ENCODE measurements at places on chromosomes 7 and 10.

GRCh38 chr10:32142646-32143045, 86.4 kb upstream of the KIF5B start:
- no peak overlapping the region for H3K27ac ChIP-seq
- H3K27me3 ChIP-seq, result no peaks in the 10 kb centered on the region
- no peak overlapping the region for H3K4me3 ChIP-seq
- peak; percentile 76 for DNase-seq
- H3K36me3 ChIP-seq, result no peaks in the 10 kb centered on the region
- H3K4me1 ChIP-seq, result peaks cover 18% of the 10 kb centered on the region

- no peaks in the 10 kb centered on the region for H3K36me3 ChIP-seq
- no peak overlapping the region for H3K4me3 ChIP-seq
- peak; percentile 34 for DNase-seq
- H3K27ac ChIP-seq, result no peak overlapping the region
- H3K27me3 ChIP-seq, result no peaks in the 10 kb centered on the region
These were observed 369.8 kb downstream of the GFRA1 start for GRCh38 chr10:115903207-115903606.

DNA sequence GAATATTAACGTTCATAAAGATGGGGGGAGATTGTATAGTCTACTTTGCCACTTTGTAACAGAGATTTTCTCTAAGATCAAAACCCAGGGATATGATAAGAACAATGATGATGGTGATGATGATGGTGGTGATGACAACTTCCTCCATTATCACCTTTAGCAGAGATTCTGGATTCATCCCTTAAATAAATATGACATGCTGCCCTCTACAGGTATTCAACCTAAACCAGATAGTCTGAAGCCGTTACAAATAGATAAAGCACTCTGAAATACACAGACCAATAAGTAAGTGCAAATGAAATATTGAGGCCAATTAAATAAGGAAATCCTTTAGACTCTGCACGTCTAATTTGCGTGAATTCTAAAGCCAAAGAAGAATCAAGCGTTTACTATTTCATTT, 211.5 kb downstream of the CREB5 start:
- no peaks in the 10 kb centered on the region for H3K27me3 ChIP-seq
- peak overlapping the region; percentile 44 for H3K27ac ChIP-seq
- no peaks in the 10 kb centered on the region for H3K36me3 ChIP-seq
- H3K4me1 ChIP-seq, result peaks cover 46% of the 10 kb centered on the region
- no peak overlapping the region for H3K4me3 ChIP-seq
- no peak for DNase-seq

DNA sequence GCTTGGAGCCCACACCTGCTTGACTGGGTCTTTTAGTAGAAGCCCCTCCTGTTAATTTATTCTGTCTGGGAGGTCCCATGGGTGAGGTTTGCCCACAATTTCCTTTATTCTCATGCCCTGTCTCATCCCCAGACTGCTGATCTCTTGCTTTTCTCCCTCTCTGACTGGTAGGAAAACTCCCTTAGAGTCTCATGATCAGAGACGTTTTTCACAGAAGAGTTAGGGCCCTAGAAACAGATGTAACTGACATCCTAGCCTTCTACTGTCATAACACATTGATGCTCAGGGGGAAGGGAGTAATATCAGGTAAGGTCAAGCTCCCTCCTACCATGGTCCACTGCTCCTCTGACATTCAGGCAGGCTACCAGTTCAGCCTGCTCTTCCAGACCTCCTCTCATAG, 43.7 kb upstream of the WASL start:
- H3K27me3 ChIP-seq, result peaks cover 5% of the 10 kb centered on the region
- no peaks in the 10 kb centered on the region for H3K4me1 ChIP-seq
- H3K4me3 ChIP-seq, result no peak overlapping the region
- no peaks in the 10 kb centered on the region for H3K36me3 ChIP-seq
- DNase-seq, result no peak

DNA sequence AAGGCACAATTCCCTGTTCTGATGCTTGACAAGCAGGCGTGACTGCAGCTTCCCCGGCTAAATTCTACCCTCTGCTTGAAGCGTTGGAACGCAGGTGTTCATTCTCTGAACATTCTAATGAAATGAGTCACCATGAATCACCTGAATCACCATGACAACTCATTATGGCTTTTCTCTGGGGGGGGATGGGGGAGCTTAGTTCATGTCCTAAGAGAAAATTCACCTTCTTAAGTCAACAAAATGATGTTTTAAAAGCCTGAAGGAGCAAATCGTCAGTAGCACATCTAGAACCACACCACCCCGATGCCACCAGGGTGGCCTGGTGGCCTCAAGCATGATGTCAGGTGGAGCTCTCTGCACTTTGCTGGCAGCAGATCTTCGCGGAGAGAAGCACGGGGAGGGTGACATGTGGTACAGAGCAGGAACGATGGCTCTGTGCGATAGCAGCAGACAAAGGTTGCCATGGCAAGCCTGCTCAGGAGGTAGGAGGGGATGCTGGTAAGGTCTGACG, 33.7 kb downstream of the DDC start:
- H3K4me3 ChIP-seq, result no peak overlapping the region
- no peaks in the 10 kb centered on the region for H3K36me3 ChIP-seq
- peaks cover 31% of the 10 kb centered on the region for H3K4me1 ChIP-seq
- H3K27ac ChIP-seq, result peak overlapping the region; percentile 41
- H3K27me3 ChIP-seq, result no peaks in the 10 kb centered on the region

GRCh38 chr10:103818105-103818504, 37.3 kb downstream of the SH3PXD2A start:
- H3K27me3 ChIP-seq, result no peaks in the 10 kb centered on the region
- H3K4me3 ChIP-seq, result no peak overlapping the region
- no peaks in the 10 kb centered on the region for H3K4me1 ChIP-seq
- H3K27ac ChIP-seq, result no peak overlapping the region
- H3K36me3 ChIP-seq, result no peaks in the 10 kb centered on the region

- no peaks in the 10 kb centered on the region for H3K36me3 ChIP-seq
- H3K27ac ChIP-seq, result no peak within 1 kb of the TSS
- no peak for DNase-seq
These were observed at the start of gene TCERG1L for GRCh38 chr10:131311661-131312477. Gene TCERG1L (minus strand): TSS chr10:131311721. CDS start chr10:131311635, 86 bp downstream.

DNA sequence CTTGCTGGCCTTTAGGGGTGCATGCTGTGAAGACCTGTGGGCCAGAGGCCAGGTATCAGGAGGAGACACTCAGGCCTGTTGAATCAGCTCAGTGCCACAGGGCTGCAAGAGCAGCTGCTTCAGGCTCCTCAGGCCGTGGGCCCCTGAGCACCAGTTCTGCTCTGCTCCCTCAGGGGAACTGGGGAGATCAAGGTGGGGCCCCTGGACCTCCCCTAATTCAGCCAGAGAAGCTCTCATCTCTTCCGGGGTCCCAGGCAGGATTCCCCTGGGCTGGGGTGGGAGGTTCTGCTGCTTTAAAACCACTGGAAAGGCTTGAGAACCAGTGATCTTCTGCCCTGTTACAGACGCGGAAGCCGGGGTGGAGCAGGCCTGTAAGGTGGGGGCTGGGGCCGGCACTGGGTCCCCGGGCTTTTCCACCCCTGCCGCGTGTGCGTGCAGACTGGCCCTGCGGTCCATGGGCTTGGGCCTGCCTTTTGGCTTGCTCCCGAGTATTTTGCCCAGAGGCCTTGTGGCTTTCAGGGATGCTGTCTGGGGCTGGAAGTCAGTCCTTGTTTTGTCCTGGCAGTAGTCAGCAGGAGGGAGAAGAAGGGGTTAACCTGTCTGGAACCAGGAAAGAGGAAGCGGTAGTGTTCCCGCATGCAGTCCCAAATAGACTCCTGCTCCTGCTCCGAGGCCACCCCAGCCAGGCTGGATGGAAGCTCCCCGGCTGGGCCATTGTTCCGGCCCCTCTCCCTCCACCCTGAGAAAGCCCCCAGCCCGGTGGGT, 74.3 kb downstream of the LHPP start:
- no peaks in the 10 kb centered on the region for H3K36me3 ChIP-seq
- no peaks in the 10 kb centered on the region for H3K27me3 ChIP-seq

GRCh38 chr7:122652876-122653275, 46.0 kb downstream of the RNF133 start:
- no peak overlapping the region for H3K27ac ChIP-seq
- H3K36me3 ChIP-seq, result no peaks in the 10 kb centered on the region
- DNase-seq, result no peak
- no peaks in the 10 kb centered on the region for H3K4me1 ChIP-seq
- H3K4me3 ChIP-seq, result no peak overlapping the region

- no peak for DNase-seq
- no peaks in the 10 kb centered on the region for H3K27me3 ChIP-seq
- H3K4me3 ChIP-seq, result no peak overlapping the region
- peak overlapping the region; percentile 95 for H3K27ac ChIP-seq
- peaks cover 61% of the 10 kb centered on the region for H3K4me1 ChIP-seq
- no peaks in the 10 kb centered on the region for H3K36me3 ChIP-seq
These were observed 7.1 kb downstream of the ANXA11 start for GRCh38 chr10:80197972-80198916.

DNA sequence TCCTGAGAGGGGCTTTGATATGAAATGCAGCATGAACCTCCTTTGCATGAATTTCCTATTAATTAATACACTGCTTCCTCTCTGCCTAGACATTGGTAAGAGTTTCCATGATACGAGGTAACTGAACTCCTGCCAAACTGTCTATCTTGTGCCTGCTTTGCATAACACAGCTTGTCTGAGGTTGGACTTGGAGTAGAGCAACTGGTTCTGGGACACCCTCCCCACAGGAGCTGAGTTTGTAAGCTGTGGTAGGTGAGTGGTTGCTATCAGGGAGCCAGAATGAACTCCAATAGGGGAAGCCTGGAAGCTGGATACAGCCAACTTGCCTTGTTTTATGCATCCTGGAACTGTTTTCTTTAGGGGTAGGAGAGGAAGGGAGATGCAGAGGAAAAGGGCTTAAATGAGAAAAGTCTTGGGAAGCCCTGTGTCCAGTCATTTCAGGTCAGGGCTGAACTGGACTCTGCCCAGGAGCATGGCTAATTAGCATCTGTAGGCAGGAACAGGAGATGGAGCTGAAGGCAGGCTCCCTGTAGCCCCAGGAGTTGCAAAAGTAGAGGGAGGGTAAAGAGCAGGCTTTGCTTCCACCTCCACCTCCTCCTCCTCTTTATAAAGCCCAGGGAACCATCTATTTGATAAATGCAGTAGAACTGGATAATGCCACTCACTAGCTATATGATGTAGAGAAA, 73.2 kb upstream of the GPR158 start:
- no peaks in the 10 kb centered on the region for H3K36me3 ChIP-seq
- no peak for DNase-seq
- H3K27me3 ChIP-seq, result peaks cover 24% of the 10 kb centered on the region
- H3K4me3 ChIP-seq, result no peak overlapping the region
- no peak overlapping the region for H3K27ac ChIP-seq

- no peaks in the 10 kb centered on the region for H3K27me3 ChIP-seq
- peak; percentile 2 for DNase-seq
- peak overlapping the region; percentile 62 for H3K27ac ChIP-seq
- H3K36me3 ChIP-seq, result no peaks in the 10 kb centered on the region
- peak overlapping the region; percentile 76 for H3K4me3 ChIP-seq
- peaks cover 28% of the 10 kb centered on the region for H3K4me1 ChIP-seq
These were observed 686 bp upstream of the MIOS start for GRCh38 chr7:7565746-7566650.

DNA sequence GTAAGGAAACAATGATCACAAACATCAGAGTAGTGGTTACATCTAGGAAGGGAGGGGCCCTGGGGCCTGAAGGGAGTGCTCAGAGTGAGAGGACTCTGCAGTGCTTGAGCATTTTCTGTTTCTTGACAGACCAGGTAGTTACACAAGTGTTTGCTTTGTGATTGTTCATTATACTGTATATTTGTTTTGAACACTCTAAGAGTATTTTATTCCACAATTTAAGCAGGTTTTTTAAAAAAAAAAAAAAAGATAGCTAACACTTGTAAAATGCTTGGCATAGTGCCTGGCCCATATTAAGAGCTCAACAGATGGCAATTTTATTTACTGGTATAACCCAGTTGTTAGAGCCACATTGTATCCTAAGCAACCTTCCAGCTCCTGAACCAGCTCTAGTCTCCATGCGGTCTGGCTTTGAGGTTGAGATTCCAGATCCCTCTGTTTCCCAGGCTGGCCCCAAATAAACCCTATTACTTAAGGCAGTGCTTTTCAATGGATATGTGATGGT, 20.1 kb upstream of the ATXN7L1 start:
- no peaks in the 10 kb centered on the region for H3K36me3 ChIP-seq
- no peaks in the 10 kb centered on the region for H3K4me1 ChIP-seq
- no peak overlapping the region for H3K4me3 ChIP-seq
- no peak overlapping the region for H3K27ac ChIP-seq

- H3K4me3 ChIP-seq, result no peak overlapping the region
- no peaks in the 10 kb centered on the region for H3K27me3 ChIP-seq
- H3K36me3 ChIP-seq, result no peaks in the 10 kb centered on the region
These were observed 42.5 kb downstream of the PPP1R3C start for GRCh38 chr10:91590142-91590903.

DNA sequence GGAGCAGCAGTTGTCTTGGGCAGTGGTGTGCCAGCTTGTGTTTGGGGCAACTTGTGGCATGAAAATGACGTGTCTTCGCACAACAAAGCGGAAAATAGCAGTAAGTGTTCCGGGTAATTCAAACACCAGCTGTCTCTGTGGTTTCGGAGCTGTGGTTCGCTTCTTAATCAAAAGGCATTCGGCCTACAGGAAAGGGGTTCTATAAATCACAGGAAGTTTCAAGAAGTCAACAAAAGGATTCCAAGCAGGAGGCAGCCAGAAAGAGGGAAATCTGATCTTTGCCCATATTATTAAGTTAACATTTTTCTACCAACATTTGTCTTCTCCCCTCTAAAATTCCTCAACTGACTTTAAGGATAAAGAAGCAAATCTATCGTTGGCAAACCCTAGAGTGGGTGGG, 353.4 kb downstream of the FGFR2 start:
- H3K4me1 ChIP-seq, result no peaks in the 10 kb centered on the region
- no peak overlapping the region for H3K27ac ChIP-seq
- no peaks in the 10 kb centered on the region for H3K27me3 ChIP-seq
- no peak for DNase-seq
- no peaks in the 10 kb centered on the region for H3K36me3 ChIP-seq
- H3K4me3 ChIP-seq, result no peak overlapping the region

GRCh38 chr7:8172372-8173354, 89.3 kb downstream of the ICA1 start:
- H3K4me1 ChIP-seq, result no peaks in the 10 kb centered on the region
- no peak overlapping the region for H3K4me3 ChIP-seq
- H3K27ac ChIP-seq, result no peak overlapping the region
- no peaks in the 10 kb centered on the region for H3K36me3 ChIP-seq
- DNase-seq, result no peak

DNA sequence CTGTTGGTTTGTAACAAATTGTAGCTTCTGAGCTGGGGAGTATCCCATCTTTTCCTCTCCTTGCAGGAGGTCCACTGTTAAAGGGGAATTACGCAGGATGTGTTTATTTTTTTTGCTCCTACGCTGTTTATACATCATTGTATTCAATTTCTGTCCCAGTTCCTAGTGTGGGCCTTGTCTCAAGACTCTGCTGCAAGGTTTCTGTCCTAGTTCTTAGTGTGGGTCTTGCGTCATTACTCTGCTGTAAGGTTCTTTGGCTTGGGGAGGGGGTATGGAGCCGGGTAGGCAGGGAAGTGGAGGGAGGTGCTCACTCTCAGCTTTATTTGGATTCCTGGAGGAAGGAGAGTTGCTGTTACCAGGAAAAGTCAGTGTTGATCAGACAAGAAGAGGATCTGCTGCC, 64.0 kb upstream of the TRIM8 start:
- H3K27me3 ChIP-seq, result no peaks in the 10 kb centered on the region
- no peaks in the 10 kb centered on the region for H3K4me1 ChIP-seq
- H3K4me3 ChIP-seq, result no peak overlapping the region
